Ovary (tissue), 10 donors: ENCODE measurements at places on chromosomes 2 and 18. TPM values are rescaled to one million over a fixed set of nuclear protein-coding genes. Genes with fewer than 3 reads are reported as not detected.

GRCh38 chr2:39871291-39871761 lies 92.3 kb upstream of the THUMPD2 start:
- no peak overlapping the region for H3K4me3 ChIP-seq
- no peaks in the 10 kb centered on the region for H3K27me3 ChIP-seq
- peaks cover 3% of the 10 kb centered on the region for H3K4me1 ChIP-seq
- DNase-seq, result no peak

DNA sequence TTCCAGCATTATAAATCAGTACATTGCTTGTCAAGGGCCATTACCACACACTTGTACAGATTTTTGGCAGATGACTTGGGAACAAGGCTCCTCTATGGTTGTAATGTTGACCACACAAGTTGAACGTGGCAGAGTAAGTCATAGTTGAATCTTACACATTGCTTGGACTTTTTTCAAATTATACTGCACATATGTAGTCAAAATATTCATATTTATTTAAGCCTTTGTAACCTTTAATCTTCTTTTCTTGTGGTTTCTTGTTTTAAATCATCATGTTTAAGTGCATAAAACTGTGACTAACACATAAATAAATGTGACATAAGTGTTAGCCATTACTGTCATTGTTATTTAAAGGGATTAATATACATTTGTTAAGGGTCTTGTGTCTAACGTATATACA lies 52.1 kb upstream of the EPB41L5 start:
- H3K36me3 ChIP-seq, result no peaks in the 10 kb centered on the region
- no peaks in the 10 kb centered on the region for H3K27me3 ChIP-seq
- no peak for DNase-seq
- H3K27ac ChIP-seq, result no peak overlapping the region
- H3K4me1 ChIP-seq, result no peaks in the 10 kb centered on the region

- H3K4me1 ChIP-seq, result no peaks in the 10 kb centered on the region
- DNase-seq, result no peak
- H3K27me3 ChIP-seq, result no peaks in the 10 kb centered on the region
- H3K27ac ChIP-seq, result no peak overlapping the region
- H3K36me3 ChIP-seq, result no peaks in the 10 kb centered on the region
- no peak overlapping the region for H3K4me3 ChIP-seq
These were observed 15.3 kb upstream of the LOXHD1 start for GRCh38 chr18:46672062-46672970.

DNA sequence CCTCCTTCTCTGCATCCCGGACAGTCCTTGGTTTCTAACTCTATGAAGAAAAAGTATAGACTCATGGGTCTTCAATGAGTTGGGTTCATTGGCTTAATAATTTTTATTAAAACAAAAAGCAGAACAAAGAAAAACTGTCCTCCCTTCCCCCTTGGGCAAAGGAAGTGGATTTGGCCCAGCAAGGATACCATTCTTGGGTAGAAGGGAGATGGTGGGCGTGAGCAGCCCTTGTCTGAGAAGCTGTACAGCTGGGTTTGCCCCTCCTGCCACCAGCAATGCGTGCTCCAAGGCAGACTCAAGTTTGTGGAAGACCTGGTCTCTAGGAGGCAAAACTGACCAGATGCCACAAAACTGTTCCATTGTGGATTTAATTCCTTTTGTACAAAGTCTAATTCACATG lies 12.7 kb downstream of the PCARE start:
- no peak overlapping the region for H3K27ac ChIP-seq
- DNase-seq, result no peak
- H3K4me1 ChIP-seq, result peaks cover 22% of the 10 kb centered on the region
- H3K36me3 ChIP-seq, result no peaks in the 10 kb centered on the region
- H3K27me3 ChIP-seq, result no peaks in the 10 kb centered on the region

GRCh38 chr2:177192788-177193187 lies 19.8 kb upstream of the HNRNPA3 start:
- no peak overlapping the region for H3K27ac ChIP-seq
- DNase-seq, result no peak
- H3K4me1 ChIP-seq, result no peaks in the 10 kb centered on the region
- no peaks in the 10 kb centered on the region for H3K36me3 ChIP-seq
- no peaks in the 10 kb centered on the region for H3K27me3 ChIP-seq

DNA sequence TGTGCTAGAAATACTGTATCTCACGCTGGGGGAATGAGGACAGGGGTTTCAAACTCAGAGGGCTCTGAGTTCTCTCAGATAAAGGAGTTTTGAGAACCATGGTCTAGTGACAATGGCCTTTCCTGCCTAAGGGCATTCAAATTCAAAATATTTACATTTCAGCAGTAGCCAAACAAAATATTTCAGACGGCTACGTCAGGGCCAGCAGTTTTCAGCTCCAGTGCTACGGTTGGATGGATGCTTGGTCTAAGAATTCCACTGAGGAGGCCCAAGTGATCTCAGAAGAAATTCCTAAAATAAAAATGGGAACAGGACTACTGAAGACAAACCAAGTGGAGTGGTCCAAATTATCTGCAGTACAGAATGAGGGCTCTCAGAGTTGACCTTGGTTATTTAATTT lies 41.1 kb upstream of the SCG2 start:
- no peak overlapping the region for H3K4me3 ChIP-seq
- H3K4me1 ChIP-seq, result peaks cover 6% of the 10 kb centered on the region
- no peaks in the 10 kb centered on the region for H3K36me3 ChIP-seq
- DNase-seq, result no peak
- H3K27ac ChIP-seq, result no peak overlapping the region

GRCh38 chr2:214628091-214628490 lies 181.4 kb downstream of the BARD1 start:
- no peaks in the 10 kb centered on the region for H3K27me3 ChIP-seq
- no peak overlapping the region for H3K4me3 ChIP-seq
- no peaks in the 10 kb centered on the region for H3K4me1 ChIP-seq
- H3K36me3 ChIP-seq, result no peaks in the 10 kb centered on the region
- H3K27ac ChIP-seq, result no peak overlapping the region
- no peak for DNase-seq

GRCh38 chr2:190158798-190159434 lies 96.4 kb upstream of the MSTN start:
- H3K27ac ChIP-seq, result no peak overlapping the region
- H3K4me1 ChIP-seq, result no peaks in the 10 kb centered on the region
- no peaks in the 10 kb centered on the region for H3K27me3 ChIP-seq
- H3K4me3 ChIP-seq, result no peak overlapping the region
- H3K36me3 ChIP-seq, result no peaks in the 10 kb centered on the region

DNA sequence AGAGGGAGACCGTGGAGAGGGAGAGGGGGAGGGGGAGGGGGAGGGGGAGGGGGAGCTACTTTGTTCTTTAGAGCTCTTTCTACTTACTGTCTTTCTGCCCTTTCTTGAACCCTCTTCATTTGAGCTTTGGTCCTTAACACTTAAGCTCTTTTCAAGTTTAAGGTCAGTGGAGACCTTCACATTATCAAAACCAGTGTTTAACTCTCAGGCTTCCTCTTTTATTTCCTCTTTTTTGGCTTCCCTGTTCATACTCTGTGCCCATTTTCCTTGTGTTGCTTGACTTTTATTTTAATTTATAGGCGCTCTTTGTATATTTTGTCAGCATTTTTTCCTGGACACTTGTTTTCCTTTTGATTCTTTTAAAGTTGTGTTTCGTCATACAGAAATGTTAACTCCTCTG lies 37.1 kb downstream of the ACSL3 start:
- no peak for DNase-seq
- H3K27me3 ChIP-seq, result no peaks in the 10 kb centered on the region
- no peaks in the 10 kb centered on the region for H3K4me1 ChIP-seq
- no peak overlapping the region for H3K27ac ChIP-seq
- H3K36me3 ChIP-seq, result no peaks in the 10 kb centered on the region

GRCh38 chr2:140526575-140526974 lies 1604.2 kb downstream of the LRP1B start:
- H3K27ac ChIP-seq, result no peak overlapping the region
- no peaks in the 10 kb centered on the region for H3K36me3 ChIP-seq
- no peak overlapping the region for H3K4me3 ChIP-seq

DNA sequence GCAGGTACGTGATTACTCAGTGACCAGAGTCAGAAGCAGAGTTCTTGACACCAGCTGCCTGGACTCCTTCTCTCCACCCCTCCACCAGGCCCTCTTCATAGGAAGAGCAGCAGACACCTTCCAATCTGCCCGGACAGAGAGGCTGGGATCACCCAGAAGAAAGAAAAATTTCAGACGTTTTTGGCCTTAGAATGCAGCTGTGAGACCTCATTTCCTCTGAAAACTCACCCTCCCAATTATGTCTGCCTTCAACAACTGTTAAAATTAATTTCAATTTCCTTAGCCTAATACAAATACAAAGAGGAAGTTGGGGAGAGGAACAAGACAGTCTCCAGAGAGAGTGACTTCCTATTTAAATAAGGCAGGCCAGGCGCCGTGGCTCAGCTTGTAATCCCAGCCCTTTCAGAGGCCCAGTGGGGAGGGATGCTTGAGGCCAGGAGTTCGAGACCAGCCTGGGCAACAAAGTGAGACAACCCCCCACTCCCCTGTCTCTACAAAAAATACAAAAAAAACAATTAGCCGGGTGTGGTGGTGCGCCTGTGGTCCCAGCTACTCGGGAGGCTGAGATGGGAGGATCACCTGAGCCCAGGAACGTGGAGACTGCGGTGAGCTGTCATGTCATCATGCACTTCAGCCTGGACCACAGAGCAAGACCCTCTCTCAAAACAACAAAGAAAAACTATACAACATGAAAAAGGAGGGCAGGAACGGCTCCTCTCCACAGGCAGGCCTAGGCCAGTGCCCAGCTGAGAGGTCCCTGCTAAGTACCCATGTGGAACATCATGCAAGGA lies 1.6 kb downstream of the SLC66A2 start:
- no peaks in the 10 kb centered on the region for H3K36me3 ChIP-seq
- H3K4me1 ChIP-seq, result peaks cover 17% of the 10 kb centered on the region
- peak overlapping the region; percentile 59 for H3K4me3 ChIP-seq
- H3K27ac ChIP-seq, result no peak overlapping the region
- peak; percentile 6 for DNase-seq

GRCh38 chr2:5592916-5593315 lies 99.3 kb upstream of the SOX11 start:
- DNase-seq, result no peak
- H3K27me3 ChIP-seq, result no peaks in the 10 kb centered on the region
- no peak overlapping the region for H3K4me3 ChIP-seq
- H3K4me1 ChIP-seq, result no peaks in the 10 kb centered on the region
- H3K27ac ChIP-seq, result no peak overlapping the region
- H3K36me3 ChIP-seq, result no peaks in the 10 kb centered on the region

- no peak for DNase-seq
- H3K27ac ChIP-seq, result no peak overlapping the region
- no peak overlapping the region for H3K4me3 ChIP-seq
- H3K36me3 ChIP-seq, result no peaks in the 10 kb centered on the region
- H3K4me1 ChIP-seq, result no peaks in the 10 kb centered on the region
These were observed 232.1 kb downstream of the EIPR1 start for GRCh38 chr2:3145471-3146021.

DNA sequence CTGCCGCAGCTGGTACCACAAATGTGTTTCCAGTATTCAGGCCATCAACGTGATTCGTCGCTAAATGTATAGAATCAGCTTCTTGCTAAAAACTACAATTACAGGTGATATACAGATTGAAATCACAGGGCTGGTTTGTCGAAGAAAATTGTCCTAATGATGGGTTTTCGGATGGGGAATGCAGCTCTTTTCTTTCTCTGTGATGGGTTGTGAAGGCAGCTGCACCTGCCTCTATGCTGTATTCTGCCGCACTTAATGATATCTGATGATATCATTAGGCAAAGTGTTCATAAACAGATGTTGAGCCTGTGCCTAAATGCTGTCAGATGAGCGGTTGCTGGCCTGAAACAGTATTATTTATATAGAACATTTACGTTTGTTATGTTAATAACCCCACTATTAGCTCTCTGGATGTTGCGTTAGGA lies 218.1 kb downstream of the ARHGAP15 start:
- no peaks in the 10 kb centered on the region for H3K4me1 ChIP-seq
- no peak overlapping the region for H3K4me3 ChIP-seq
- no peaks in the 10 kb centered on the region for H3K27me3 ChIP-seq
- H3K27ac ChIP-seq, result no peak overlapping the region
- DNase-seq, result no peak

GRCh38 chr2:149191915-149192314 lies 138.5 kb upstream of the LYPD6 start:
- DNase-seq, result no peak
- H3K36me3 ChIP-seq, result no peaks in the 10 kb centered on the region
- no peaks in the 10 kb centered on the region for H3K27me3 ChIP-seq
- no peaks in the 10 kb centered on the region for H3K4me1 ChIP-seq
- H3K27ac ChIP-seq, result no peak overlapping the region

GRCh38 chr18:68147728-68148127 lies 567.2 kb downstream of the TMX3 start:
- H3K27me3 ChIP-seq, result no peaks in the 10 kb centered on the region
- no peaks in the 10 kb centered on the region for H3K4me1 ChIP-seq
- H3K27ac ChIP-seq, result no peak overlapping the region
- no peak for DNase-seq

DBI gene
- polyA plus RNA-seq, result 243 TPM

NCKAP5 gene
- 2.3 TPM for polyA plus RNA-seq

ERMN gene
- 0.08 TPM for polyA plus RNA-seq

DSC2 gene
- polyA plus RNA-seq, result 4.7 TPM

CHST9 gene
- polyA plus RNA-seq, result 0.05 TPM

CGREF1 gene
- 9.5 TPM for polyA plus RNA-seq

AGXT gene
- not detected for polyA plus RNA-seq
